ENCODE measurements at places on chromosomes 3 and 15.

- no peak for DNase-seq
These were observed 11.1 kb downstream of the SLC6A6 start for GRCh38 chr3:14413381-14414071.

- no peak for DNase-seq
These were observed 993 bp upstream of the GRAMD2A start for GRCh38 chr15:72198356-72199204.

DNA sequence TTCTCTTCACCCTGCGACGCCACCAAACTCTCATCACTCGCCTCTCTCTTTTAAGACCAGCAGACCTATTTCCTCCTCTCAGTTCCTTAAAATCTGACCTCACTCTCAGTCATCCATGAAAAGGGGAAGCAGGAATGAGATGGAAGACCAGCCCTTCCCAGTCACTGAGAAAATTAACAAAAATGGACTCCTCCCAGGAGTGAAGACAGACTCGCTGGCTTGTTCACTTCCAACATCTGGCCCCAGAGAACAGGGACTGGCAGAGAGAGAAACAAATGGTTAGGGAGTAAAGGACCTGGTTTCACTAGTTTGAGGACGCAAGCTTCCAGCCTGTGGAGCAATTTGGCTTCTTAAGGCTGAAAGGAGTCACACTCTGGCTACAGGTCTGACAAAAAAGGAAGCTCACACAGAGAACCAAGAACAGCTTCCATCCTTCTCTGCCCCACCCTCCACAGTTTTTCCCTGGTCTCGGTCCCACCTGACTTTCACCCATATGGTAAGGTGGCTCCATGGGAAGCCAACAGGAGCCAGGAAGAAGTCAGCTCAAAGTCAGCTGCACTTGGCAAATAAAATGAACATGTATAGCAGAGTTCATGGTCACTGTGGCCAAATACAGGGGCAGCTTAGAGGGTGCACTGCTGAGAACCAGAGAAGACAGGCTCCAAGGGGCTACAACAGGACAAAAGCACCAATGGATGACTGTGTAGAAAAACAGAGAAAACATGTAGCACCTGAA, 57.2 kb downstream of the ITGB5 start:
- DNase-seq = no peak

GRCh38 chr3:149085828-149086231, 503 bp downstream of the HLTF start:
- no peak for DNase-seq

DNA sequence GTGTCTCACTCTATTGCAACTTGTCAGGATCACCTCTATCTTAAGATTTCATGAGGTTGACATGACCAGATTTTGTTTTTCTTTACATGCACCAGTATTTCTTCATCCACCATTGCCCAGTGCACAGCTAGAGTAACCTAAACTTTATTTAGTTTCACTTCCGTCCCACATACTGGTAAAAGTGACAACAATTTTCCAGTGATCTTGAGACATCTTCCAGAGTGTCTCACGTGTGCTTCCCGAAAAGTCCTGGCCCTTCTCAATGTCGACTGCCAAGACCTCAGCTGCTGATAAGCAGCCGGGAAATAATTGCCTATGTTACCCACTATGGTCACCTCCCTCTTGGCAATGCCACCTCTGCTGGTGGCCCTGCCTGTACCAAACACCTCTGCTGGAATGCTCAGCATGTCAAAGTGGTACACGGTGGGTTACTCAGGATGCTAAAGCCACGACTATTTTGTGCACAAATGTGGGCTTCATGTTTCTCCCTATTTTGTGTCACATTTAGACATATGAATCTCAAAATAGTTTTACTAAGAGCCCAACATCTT, 379.7 kb upstream of the TGFBR2 start:
- no peak for DNase-seq

DNA sequence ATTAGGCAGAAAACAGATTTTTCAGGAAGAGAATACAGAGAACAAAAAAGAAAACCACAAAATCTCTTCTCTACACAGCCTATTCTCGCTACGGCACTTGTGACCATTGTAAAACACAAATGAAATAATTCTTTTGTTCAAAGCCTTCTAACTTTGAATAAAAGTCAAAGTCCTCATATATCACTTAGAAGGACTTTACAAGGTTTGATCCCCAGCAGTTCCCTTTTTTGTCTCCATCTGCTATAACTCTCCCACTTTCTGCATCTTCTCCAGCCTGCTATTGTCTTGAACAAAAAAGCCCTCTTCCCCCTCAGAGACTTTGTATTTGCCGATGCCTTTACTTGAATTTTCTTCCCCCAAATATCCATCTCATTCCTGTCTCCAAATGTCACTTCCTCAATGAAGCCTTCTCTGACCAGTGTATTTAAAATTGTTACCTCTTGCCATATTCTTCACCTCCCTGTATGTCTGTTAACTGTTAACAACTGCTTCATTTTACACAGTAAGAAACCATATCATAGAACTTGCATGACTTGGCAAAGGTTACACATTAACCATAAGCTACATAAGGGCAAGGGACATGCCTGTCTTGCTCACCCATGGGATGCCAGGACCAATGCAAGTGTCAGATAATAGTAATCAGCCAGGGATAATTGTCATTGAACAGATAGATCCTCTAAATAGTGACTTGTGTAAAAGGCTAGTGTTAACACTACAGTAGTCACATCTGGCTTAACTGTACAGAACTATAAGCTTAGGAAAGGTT, 122.4 kb downstream of the CBLB start:
- no peak for DNase-seq

- no peak for DNase-seq
These were observed 20.8 kb upstream of the CFAP161 start for GRCh38 chr15:81113204-81113657.

- DNase-seq = peak; percentile 58
These were observed 87.2 kb upstream of the XCR1 start for GRCh38 chr3:46114323-46114988.

DNA sequence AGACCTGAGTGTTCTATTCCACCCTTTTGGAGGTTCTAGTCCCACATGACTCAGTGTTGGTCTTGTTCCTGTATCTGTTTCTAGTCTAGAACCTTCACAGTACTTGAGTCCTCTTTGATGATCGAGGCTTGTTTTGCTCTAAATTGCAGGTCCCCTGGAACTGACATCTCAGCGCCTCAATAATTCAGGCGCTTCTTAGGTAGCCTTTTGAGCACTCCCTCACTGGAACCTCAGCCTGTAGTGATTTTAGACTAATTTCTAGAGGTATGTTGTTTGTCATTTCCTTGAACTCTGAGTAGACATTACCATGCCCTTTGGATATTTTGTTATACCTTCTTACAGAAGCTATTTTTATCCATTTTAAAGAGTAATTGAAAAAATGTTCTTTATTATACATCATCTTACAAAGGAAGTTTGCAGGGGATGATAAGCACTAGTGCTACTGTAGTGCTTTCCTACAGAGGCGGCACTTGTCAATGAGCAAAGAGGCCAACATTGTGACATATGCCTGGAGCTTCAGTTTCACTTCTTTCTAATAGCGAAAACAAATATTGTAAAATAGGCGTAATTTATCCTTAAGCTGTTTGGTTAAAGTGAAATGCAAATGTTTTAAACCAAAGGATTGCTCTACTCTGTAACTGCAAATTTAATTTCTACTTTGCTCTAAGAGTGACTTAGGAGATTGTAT, 75.7 kb downstream of the EFL1 start:
- DNase-seq = no peak

DNA sequence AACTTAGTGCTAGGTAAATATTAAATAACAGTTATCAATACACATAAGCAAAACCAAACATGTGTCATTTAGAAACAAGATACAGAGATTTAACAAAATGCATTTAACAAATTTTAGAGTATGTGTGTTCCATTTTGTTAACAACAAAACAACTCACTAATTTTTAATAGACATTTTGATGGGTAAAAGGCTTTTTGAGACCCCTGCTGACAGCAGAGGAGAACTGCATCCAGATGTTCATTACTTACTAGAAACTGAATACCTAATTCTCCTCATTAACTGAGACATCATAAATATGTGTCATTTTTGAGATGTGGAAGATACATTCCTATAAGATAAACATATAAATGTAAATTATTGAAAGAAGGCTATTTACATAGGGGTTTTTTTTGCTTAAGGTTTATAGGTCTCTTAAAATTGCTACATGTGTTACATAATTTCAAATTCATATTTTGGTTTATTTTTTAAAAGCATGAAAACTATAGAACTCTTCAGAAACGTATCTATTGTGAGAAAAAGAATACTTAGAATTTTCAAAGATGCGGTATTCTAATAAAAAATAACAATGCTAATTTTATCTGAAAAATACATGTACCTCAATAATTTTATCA, 1009.8 kb downstream of the TUSC7 start:
- no peak for DNase-seq

DNA sequence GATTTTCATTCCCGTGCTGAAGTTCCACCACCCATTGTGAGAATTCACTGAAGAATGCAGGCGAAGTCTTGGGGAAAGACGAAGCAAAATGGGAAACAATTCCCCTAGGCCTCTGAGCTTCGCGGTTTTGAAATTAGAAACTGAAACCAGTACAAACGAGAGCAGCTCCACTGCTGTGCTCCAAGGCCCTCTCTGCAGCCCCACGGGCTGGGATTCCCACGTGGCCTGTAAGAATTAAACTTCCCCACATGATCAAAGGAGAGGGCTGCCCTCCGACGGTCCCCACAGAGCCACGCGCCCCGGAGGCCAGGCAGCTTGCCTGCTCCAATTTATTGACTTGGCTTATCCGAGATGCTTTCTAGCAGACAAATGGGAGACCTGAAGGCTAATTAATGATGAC, 144.0 kb downstream of the GREM1 start:
- DNase-seq = peak; percentile 77

DNA sequence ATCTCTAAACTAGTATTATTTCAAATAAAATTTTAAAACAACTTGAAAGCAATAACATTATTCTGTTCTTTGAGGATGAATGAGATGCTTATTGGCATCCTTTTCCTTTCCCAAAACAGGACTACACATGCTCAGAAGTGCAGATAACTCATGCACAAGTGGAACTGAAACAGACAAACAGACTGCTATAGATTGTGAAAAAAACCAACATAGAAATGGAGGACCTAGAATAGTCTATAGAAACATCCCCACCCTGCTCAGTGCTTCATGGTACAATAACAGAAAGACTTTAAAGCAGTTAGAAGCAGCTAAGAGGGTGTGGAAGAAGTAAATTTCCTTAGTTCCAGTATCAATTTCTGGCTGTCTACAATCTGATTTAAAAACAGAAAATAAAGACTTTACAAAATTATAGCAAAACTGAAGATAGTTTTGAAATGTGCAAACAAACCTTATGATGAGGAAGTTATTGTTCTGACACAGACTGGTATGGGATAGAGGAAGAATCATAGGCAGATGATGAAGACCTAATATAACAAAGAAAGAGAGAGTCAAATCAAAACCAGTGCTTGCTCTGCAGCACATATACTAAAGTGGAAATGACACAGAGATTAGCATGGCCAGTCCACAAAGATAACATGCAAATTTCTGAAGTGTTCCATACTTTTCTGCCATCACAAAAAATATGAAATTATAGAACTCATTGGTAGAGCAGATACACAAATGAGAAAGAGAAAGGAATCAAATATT, 1025.4 kb downstream of the SQOR start:
- DNase-seq = no peak

- DNase-seq = no peak
These were observed 50.3 kb upstream of the DPH6 start for GRCh38 chr15:35596285-35596684.

- DNase-seq = no peak
These were observed 449.8 kb downstream of the EPHA6 start for GRCh38 chr3:97264180-97264579.

GRCh38 chr3:127446756-127447155, 143.8 kb downstream of the TPRA1 start:
- no peak for DNase-seq

- DNase-seq = no peak
These were observed 26.4 kb upstream of the LRIG1 start for GRCh38 chr3:66527246-66527645.

GRCh38 chr15:74384881-74385643, 17.6 kb upstream of the CYP11A1 start:
- DNase-seq = no peak

- no peak for DNase-seq
These were observed 172.0 kb upstream of the LRIG1 start for GRCh38 chr3:66672830-66673229.

- DNase-seq = peak; percentile 50
These were observed 50.6 kb downstream of the GMNC start for GRCh38 chr3:190811775-190812480.

GRCh38 chr15:85496551-85497171, 116.3 kb downstream of the AKAP13 start:
- DNase-seq = no peak

- peak; percentile 57 for DNase-seq
These were observed 34.8 kb upstream of the RASA2 start for GRCh38 chr3:141452045-141452444.

DNA sequence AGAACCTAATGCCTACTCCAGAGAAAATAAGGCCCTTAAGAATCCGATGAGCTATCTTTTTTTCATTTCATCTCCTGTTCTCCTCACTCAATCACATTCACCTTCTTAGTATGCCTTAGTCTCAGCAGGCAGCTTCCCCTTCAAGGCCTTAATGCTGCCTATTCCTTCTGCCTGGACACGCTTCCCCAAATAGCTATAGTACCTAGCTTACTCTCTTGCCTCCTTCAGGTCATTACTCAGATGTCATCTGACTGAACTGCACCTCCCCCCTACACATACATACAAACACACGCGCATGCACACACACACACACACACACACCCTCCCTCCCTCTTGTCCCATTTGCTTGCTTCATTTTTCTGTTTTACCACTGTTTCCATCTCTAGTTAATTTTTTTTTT, 191.5 kb upstream of the MLF1 start:
- DNase-seq = no peak

GRCh38 chr15:63458026-63458425, 46.4 kb upstream of the USP3 start:
- DNase-seq = no peak

GRCh38 chr3:31008994-31009393, 114.5 kb upstream of the GADL1 start:
- DNase-seq = no peak

DNA sequence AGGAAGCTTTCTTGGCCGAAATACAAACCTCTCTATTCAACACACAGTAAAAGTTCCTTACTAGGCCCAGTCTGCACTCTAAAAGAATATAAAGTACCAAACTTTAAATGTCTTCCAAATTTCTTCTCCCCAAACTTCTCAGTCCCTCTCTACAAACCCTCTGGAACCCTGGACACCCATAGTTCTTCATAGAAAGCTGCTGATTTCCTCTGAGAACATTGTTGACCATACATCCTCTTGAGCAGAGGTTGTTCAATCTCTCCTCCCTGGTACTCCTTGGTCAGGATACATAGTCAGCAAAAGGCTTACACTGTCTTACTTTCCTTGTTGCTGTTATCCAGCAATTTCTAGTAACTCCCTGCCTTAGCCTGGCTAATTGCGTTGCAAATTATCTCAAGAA, 3.1 kb upstream of the ACAP2 start:
- DNase-seq = no peak
